ENCODE measurements at places on chromosomes 3 and 15. TPM values are rescaled to one million over a fixed set of nuclear protein-coding genes. Genes with fewer than 3 reads are reported as not detected.

The DNAH12 gene
- total RNA-seq: not detected

The B3GALNT1 gene
- not detected for total RNA-seq

The MASP1 gene
- total RNA-seq: not detected

The STX19 gene
- total RNA-seq: not detected

DNA sequence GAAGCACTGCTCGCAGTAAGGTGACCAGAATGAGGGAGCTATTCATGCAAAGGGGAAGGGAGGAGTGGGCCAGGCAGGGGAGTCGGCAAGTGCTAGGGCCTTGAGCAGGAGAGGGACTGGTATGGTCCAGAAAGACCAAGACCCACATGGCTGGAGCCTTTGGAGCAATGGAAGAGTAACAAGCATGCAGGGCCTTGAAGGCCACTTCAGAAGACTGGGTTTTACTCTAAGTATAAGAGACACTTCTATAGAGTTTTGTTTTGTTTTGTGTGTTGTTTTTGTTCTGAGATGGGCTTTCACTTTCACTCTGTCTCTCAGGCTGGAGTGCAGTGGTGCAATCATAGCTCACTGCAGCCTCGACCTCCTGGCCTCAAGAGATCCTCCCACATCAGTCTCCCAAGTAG, 42.0 kb downstream of the BFSP2 start:
- no peak for DNase-seq

- peak; percentile 30 for DNase-seq
Measured at GRCh38 chr3:71226565-71227269, 356.8 kb downstream of the FOXP1 start.

- no peak for DNase-seq
Measured at GRCh38 chr15:60886680-60887079, 342.4 kb downstream of the RORA start.

DNA sequence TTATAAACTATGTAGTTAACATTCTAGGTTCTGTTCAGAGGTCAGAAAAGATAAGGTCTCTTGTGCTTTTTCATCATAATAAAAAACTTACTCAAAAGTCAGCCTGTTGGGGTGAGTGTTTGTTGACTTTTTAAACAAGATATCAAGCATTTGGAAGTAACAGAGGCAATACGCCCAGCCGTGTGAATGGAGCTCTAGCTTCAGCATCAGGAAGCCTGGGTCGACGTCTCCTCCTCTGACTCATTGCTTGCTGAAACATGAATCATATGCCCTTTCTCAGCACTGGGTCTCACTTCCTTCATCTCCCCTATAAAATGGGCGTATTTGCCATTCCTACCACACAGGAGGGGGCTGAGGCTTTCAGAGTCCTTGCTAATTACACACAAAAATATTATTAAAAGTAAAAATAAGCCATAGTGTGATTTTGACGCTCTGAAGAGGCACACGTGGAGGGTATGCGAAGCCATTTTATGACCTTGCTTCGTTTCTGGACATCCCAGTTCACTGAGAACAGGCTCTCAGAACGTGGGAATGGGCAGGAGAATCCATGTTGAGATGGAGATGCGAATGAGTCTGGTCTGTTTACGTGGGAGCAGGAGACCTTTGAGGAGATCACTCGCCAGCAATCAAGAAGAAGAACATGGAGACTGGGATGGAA, 220.8 kb upstream of the TPRG1 start:
- DNase-seq: no peak

GRCh38 chr3:106913966-106914365, 463.3 kb upstream of the CCDC54 start:
- DNase-seq: no peak

DNA sequence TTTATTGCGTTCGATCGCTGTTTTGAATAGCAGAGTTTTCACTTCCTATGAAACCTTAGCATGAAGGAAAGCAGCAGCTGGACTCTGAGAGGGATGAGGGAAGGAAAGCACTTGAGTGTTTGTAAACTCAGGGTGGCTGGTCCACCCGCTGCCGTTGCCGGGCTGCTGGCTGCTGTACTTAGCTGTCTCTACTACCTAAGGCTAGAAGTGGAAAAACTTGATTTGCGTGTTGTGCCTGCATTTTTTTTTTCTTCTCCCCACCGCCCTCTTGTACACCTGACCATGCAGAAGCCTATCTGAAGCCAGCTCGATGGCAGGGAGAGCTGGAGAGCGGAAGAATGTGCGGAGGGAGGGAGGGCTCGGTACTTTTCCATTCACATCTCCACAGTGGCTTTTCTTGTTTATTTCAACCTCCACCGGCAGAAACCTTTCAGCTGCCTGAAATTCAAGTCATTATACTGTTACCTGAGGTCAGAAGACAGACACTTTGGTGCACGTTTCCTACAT, 4.8 kb upstream of the BCL6 start:
- peak; percentile 62 for DNase-seq

- DNase-seq: no peak
Measured at GRCh38 chr3:73484656-73485248, 140.0 kb downstream of the PDZRN3 start.
